CD4-positive, alpha-beta T cell treated with Interleukin-6 for 4 hours (primary cell): ENCODE measurements at places on chromosomes 1 and 21.
A peak's percentile ranks its signal among the peaks of the same experiment; 100 is the strongest.

- no peak for DNase-seq
Measured at GRCh38 chr1:23426828-23427227, 2.3 kb upstream of the TCEA3 start.

- no peak for DNase-seq
Measured at GRCh38 chr1:216325946-216326345, 97.3 kb downstream of the USH2A start.

DNA sequence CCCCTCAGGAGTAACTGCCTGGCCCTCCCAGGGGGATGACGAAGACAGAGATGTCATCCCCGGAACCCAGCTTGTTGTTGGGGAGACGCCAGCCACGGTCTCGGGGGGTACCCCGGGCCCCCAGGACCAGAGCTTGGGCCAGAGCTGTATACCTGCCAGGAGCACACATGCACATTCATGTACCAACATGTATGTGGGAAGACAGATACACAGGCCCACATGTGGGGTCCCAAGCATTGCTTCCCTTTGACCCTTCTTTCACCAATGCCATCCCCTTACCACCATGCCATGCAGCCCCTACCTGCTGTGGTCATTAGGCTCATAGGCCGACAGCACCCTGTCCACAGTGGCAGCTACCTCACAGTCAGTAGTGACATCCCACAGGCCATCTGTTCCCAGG lies 3.2 kb upstream of the RHOC start:
- no peak for DNase-seq

DNA sequence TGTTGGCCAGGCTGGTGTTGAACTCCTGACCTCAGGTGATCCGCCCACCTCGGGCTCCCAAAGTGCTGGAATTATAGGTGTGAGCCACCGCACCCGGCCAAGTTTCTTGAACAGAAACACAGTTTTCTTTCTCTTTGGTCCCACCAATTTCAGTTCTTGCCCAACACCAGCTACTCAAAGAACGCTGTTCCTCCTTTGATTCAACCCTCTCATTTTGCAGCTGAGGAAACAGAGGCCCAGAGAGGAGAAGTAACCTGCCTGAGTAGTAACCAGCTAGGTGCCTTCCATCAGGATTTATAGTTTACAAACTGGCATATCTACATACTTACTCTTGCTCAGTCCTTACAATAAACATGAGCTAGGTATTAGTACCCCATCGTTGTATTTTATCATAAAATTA lies 119.9 kb downstream of the SYF2 start:
- DNase-seq: no peak

- no peak for DNase-seq
Measured at GRCh38 chr1:91897016-91897415, 11.1 kb upstream of the TGFBR3 start.

DNA sequence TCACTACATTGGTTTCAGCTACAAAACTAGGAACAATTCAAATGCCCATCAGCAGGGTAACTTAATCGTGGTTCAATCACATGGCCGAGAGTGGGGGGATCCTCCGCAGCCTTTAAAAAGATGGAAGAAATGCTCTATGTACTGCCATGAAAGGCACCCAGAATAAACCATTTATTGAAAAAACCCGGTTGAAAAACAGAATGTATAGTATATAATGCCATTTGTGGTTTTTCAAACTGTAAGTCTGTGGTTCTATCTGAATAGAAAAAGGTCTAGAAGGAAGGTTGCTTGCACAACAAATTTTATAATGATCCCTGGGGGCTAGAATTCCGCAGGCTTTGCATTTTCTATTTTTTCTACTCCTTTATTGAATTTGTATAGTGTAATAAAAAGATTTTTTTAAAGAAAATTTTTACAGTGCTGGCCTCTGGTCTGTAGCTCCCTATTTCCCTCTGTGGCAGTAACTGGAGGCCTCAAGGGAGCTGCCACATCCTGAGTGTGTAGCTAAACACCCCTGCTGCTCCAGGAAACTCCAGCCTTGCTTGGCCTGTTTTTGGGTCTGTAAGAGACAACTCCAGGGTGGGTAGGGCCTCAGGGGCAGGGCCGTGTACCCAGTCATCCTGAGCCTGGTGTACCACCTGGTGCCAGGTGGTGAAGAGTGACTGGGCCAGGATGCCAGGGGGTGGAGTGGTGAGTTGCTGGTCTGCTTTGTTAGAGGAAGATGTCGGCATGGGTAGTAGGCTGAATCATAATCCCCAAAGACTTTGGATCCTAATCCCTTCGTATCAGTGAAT lies 51.5 kb upstream of the EPS8L3 start:
- DNase-seq: no peak

DNA sequence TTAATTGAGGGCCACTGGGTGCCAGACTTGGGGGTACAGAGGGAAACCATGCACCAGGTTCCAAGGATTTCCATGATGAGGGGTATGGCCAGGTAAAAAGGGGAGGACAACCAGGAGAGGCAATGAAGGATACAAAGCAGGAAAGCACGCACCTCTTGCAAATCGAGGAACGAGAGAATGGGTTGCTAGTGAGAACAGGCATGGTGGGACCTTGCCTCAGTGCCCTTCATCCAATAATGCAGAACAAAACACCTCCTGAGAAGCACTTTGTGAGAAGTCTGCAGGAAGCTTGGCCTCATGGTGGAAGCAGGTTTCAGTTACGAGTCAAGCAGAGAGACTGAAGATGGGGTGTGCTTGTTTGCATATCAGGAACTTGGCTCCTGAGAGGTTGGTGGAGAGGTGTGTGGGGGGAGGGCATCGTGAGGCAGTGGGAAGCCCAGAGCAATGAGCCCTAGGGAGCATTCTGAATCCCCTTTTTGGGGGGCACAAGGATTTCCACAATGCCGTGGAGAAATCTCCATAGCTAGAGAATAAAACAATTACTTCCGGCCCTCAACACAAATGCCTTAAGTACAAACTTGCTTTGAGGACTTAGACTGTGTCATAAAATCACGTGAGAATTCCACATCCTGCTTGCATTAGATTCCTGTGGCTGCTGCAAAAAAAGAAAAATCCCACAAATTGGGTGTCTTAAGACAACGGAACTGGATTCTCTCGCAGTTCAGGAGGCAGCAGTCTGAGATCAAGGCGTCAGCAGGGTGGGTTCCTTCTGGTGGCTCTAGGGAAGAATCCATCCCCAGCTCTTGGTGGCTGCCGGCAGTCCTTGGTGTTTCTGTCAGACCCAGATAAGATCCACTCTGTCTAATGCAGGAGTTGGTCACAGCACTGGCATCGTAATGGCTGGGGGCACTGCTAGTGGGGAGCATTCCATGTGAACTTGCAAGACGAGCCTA lies 54.9 kb upstream of the BACE2 start:
- DNase-seq: peak; percentile 4

DNA sequence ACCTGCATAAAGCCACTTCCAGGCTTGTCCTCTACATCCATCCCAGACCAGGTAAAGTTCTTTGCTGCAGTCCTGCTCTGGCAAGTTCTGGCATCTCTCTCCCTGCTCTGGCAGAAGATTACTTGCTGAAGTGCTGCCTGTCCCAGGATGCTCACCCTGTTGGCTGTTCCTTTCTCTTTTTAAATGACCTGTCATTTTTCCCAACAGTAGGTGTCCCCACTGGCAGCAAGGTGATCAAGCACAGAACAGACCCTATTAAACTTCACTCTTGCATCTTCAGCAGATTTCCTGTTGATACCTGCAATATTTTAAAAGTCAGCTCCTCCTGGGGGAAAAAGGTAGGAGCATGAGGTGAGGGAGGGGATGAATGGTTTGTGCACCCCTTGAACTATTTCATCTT lies 332.6 kb downstream of the PBX1 start:
- no peak for DNase-seq

DNA sequence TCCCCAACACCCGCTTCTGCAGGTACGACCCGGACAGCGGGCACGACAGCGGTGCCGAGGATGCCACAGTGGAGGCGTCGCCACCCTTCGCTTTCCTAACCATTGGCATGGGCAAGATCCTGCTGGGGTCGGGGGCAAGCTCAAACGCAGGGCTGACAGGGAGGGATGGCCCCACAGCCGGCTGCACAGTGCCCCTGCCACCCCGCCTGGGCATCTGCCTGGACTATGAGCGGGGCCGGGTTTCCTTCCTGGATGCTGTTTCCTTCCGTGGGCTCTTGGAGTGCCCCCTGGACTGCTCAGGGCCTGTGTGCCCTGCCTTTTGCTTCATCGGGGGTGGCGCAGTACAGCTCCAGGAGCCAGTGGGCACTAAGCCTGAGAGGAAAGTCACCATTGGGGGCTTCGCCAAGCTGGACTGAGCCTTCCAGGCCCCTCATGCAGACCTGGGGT lies 10.1 kb downstream of the TRIM46 start:
- DNase-seq: no peak

DNA sequence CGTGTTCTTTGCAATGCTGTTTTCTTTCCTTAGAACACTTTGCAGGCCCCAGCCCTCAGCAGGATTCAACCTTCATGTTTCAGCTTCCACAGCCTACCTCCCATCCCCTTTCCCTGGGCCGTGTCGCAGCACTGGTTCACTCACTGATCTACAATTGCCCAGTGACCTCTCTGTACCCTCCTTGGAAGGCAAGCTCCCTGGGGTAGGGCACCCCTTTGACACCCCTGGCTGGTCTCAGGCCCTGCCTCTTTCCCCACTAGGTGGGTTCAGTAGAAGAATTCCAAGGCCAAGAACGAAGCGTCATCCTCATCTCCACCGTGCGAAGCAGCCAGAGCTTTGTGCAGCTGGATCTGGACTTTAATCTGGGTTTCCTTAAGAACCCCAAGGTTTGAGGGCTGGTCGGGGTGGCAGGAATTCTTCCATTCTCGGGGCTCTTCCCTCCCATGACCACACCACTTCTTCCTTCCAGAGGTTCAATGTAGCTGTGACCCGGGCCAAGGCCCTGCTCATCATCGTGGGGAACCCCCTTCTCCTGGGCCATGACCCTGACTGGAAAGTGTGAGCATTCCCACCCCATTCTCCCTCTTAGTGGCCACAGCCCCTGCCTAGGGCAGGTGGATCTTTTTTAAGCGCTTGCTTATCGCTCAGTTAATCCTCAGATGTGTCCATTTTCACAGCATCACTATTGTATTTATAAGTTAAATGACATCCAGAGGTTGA lies 7.3 kb downstream of the RHOC start:
- no peak for DNase-seq

- no peak for DNase-seq
Measured at GRCh38 chr1:40983286-40983685, 3.8 kb downstream of the CTPS1 start.

DNA sequence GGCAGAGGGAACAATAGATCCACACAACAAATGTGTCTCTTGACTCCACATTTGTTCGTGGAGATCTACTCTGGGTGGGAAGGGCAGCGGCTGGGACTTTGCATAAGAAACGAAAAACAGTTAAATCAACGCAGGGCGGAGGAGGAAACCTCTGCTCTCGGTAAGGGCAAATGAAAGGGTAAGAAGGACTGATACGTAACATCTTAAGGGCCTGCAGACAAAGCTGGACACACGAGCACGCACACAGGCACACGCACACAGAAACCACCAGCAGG lies 57.3 kb downstream of the MRPL37 start:
- DNase-seq: no peak

DNA sequence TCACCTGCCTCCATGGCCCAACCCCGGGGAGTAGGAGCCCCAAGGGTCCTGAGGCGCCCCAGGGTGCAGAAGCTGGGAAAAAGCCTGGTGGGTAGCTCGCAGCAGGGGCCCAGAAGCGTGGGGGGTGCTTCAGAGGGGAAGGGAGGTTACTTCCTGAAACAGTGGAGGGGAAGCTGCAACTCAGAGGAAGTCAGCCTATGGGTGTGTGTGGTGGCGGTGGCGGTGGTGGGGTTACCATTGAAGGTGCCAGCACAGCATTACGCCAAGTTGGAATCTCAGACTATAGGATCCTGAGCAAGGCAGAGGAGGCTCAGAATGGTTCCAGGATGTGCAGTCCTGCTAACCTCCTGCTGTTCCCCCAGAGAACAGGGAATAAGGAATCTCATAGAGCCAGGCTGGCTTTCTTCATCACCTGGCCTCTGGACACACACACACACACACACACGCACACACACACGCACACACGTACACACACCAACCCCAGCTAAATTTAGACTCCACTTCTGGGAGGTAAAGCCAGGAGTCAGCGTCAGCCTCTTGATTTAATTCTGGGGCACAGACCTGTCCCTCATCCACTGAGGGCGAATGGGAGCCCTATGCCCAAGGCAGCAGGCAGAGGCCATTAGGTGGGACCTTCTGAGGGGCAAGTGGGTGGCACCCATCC lies 1.3 kb downstream of the DENND4B start:
- DNase-seq: peak; percentile 83

DNA sequence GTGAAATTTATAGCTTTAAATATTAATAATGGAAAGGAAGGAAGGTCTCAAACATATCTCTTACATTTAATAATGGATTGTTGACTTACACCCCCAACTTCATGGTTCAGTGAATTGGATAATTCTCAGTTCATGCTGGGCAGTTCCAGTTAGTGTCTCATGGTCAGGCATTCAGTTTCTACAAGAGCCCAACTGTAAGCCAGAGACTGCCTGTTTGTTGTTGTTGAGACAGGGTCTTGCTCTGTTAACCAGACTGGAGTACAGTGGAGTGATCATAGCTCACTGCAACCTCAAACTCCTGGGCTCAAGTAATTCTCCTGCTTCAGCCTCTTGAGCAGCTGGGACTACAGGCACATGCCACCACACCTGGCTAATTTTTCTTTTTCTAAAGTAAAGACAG lies 5.0 kb upstream of the DMAP1 start:
- DNase-seq: no peak

DNA sequence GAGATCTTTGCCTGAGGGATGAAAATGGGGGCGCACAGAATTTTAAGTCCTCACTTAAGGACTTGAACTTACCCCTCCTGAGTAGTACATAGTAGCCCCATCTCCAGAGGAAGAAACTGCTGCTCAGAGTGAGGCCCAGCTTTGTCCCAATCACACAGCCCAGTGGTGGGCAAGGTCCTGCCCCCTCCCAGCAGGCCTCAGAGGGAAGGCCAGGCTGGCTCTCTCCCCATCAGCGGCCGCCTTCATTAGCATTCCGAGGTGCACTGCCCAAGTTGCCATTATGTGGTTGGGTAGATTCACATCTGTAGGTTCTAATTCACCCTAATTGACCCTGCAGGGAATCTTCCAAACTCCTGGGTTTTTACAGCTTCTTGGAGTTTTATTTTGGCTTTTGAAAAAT lies 59.1 kb downstream of the FOXO6 start:
- DNase-seq: no peak

DNA sequence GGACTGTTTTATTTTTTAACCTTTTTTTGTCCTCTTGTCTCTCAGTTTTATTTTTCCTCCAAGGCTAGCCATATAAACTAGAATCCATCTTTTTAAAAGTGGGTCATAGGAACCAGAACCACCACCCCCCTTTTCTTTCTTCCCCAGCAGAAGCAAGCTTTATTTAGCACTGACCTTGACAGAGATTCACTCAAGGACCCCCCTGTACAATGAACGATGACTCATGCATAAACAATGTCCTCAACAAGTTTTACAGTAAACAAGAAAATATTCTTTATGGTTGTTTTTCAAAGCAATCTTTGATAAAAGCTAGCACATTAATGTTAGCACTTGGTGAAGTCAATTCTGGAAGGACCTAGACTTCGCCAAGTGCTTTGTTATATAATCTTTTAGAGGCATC lies 14.1 kb downstream of the PKN2 start:
- no peak for DNase-seq
